HAP-1 (cell line): ENCODE measurements at places on chromosomes 12 and 14.

- DNase-seq, result no peak
These were observed 44.7 kb upstream of the GNPNAT1 start for GRCh38 chr14:52836063-52836462.

- no peak for DNase-seq
These were observed 61.4 kb downstream of the POLR3B start for GRCh38 chr12:106418970-106419369.

DNA sequence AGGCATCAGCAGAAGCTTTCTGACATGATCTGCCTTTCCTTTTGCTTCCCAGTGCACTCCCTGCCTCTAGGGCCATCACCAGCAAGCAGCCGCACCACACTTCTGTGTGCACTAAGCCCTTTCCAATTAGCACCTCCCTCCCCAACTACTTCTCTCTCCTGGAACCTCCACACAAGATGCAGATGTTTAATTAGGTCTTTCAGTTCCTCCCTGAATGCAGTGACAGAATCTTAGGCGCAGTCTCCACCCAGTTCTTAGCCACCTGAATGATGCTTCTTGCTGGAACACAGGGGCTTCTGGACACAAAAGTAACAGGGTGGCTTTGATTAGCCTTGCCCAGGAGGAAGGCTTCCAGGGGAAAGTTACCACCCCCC is 32.9 kb downstream of the NIN start:
- no peak for DNase-seq

- peak; percentile 83 for DNase-seq
These were observed 98.3 kb downstream of the LRRC74A start for GRCh38 chr14:76924371-76925096.

DNA sequence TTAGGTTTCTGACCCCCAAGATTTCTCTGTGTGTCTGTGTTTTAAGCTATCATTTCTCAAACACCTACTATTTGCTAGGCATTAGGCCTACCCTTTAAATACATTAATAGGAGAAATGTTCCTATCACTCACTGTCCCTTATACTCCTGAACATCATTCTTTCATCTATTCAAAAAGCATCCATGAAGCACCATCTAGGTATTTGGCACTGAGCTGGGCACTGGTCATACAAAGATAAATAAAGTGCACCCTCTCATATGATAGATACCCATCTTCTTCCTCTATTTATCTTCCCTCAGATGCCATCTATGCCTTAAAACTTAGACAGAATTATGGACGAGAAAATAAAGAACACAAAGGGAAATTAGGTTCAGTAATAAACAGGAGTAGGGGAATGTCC is 20.4 kb downstream of the SIX1 start:
- no peak for DNase-seq

GRCh38 chr12:68867606-68868005 is 59.6 kb downstream of the MDM2 start:
- DNase-seq, result no peak

DNA sequence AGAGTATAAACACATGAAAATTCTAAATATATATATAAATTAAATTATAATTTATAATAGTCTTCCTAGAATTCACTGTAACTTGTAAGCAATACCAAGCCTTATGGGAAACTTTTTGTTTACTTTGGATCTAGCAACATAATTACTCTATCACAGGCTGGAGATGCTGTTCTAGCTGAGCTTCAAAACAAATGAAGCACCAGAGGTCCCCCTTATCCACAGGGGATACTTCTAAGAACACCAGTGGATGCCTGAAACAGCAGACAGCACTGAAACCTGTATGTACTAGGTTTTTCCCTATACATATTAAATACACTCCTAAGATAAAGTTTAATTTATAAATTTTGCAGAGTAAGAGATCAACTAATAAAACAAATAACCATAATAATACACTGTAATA is 96.6 kb downstream of the CDK17 start:
- DNase-seq, result no peak

DNA sequence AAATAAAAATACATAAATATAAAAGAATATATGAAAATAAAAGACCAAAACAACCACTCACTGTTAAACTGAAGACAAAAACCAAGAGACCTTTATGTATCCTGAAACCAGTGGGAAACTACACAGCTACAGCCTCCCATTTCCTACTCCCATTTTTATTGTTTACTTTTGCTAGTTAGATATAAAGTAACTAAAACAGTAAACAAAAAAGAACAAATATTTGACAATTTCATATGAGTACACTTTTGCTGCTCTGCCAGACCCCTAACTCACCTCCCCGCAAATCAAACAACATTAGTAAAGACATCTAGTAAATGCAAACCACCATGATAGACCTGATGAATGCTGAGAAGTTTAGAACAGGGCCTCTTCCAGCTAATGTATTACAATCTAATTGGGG is 97.1 kb downstream of the BCL2L14 start:
- DNase-seq, result no peak

DNA sequence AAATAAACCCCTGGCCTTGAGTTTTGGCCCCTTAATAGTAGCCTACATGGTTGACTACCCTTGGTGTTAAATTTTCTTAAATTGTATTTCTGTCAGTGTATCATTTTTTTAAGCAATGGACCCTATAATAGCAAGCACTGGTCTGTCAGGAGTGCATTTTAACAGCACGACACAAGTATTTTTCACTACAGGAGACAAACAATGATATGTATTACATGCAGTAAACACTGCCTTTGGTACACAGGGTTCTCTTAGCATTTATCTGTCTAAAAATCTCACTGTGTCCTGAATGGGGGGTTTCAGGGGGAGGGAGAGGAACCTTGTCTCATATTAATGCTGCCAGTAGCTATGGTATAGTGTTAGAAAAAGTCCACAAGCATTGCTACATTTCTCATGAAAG is 18.4 kb downstream of the LMO3 start:
- no peak for DNase-seq

GRCh38 chr14:67240168-67240932 is 885 bp upstream of the PALS1 start:
- DNase-seq, result no peak

GRCh38 chr14:22448905-22449599 is 140.0 kb downstream of the DAD1 start:
- no peak for DNase-seq

DNA sequence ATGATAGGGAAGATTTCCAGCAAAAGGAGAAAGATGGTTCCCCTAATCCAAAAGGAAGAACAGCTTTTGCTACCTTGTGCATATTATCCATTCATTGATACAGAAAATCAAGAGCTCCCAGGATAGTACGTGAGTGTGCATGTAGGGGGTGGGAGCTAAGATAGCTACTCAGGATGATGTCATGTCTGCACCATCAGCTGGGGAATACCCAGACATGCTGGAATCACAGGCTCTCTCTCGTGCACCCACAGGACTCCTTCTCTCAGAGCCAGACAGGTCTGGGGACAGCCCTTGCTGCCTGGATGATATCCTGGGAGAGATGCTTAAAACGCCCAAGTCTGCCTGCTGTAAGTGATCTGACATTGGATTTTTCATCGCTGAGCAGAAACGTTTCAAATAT is 38.9 kb downstream of the FOXN3 start:
- DNase-seq, result no peak
